T-cell (primary cell): ENCODE measurements at places on chromosomes 1 and 21. TPM values are rescaled to one million over a fixed set of nuclear protein-coding genes. Genes with fewer than 3 reads are reported as not detected.

The MTARC2 gene
- total RNA-seq: 0.47 TPM

The CELA3A gene
- not detected for total RNA-seq

The RGS8 gene
- not detected for total RNA-seq

The NRAS gene
- 28.4 TPM for total RNA-seq

The WNT3A gene
- total RNA-seq: not detected

The TEX38 gene
- total RNA-seq: not detected

The PTPN14 gene
- 0.02 TPM for total RNA-seq

The UMODL1 gene
- 0.82 TPM for total RNA-seq

The ICOSLG gene
- total RNA-seq: 9.5 TPM

The TACSTD2 gene
- not detected for total RNA-seq

The GALNT2 gene
- total RNA-seq: 22.4 TPM

The TSSK3 gene
- total RNA-seq: not detected

The BMP8B gene
- total RNA-seq: 0.33 TPM

The NGF gene
- not detected for total RNA-seq

The COL6A2 gene
- 42.5 TPM for total RNA-seq

The BSND gene
- not detected for total RNA-seq

The CD53 gene
- total RNA-seq: 405 TPM

The PAX7 gene
- not detected for total RNA-seq

The LCE1B gene
- not detected for total RNA-seq

The LMX1A gene
- not detected for total RNA-seq

The OR2AK2 gene
- total RNA-seq: not detected

The RNF11 gene
- 39.8 TPM for total RNA-seq

The ZYG11A gene
- total RNA-seq: 0.15 TPM

The IGSF3 gene
- total RNA-seq: 0.05 TPM

The DDAH1 gene
- total RNA-seq: not detected

The CATSPERE gene
- total RNA-seq: 1.4 TPM

The CRABP2 gene
- total RNA-seq: 1.6 TPM

The KRTAP10-9 gene
- total RNA-seq: not detected

The JUN gene
- total RNA-seq: 56.3 TPM

The EPHA2 gene
- 0.66 TPM for total RNA-seq

The DDR2 gene
- total RNA-seq: 0.66 TPM
